ENCODE measurements at places on chromosomes 5 and 9.

- no peak for DNase-seq
Observed at GRCh38 chr5:132807163-132807838, 5.8 kb upstream of the SOWAHA start.

- DNase-seq = no peak
Observed at GRCh38 chr9:130236436-130236985, 29.0 kb upstream of the HMCN2 start.

DNA sequence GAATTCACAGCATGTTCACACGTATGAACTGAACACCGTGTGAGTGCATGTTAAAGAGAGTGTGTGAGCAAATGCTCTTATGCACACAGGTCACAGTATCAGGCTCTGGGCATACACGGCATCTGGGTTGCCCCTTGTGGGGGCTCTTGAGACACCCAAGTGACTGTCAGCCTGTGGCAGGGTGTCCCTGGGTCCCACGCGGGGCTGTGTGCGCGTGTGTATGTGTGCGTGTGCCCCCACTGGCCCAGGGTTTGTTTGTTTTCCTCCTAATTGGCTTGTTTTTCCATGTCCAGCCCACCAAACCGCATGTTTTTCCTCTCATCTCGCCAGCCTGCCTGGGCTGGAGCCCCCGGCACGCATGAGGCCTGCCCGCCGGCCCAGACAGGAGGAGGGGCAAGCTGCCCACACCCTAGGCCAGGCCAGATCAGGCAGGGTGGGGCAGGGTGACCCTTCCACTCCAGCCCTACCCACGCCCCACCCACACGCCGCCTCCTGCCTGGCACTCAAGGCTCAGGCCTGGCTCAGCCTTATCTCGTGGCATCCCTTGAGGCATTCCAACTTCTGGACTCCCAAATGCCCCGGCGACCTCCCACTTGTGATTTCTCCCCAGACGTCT is 28.8 kb downstream of the CNTFR start:
- DNase-seq = no peak

- DNase-seq = no peak
Observed at GRCh38 chr5:135557076-135557838, 21.5 kb upstream of the NEUROG1 start.

DNA sequence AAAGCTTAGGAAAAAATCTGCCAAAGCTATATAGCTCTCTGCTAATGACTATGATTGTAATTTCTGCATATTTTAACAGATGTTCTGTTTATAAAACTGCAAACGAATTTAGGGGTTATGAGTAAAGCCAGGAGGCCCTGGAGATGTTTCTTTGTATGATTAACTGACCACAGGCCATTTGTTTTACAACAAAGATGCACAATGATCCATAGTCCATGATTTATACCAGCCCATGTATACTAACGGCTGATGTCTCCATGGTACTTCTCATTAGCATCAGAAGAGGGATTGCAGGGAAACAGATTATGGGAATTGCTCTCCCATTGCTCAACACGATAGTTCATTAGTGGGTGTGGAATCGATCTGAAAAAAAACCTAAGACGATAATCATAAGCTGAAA is 78.9 kb downstream of the PPP2R2B start:
- no peak for DNase-seq

GRCh38 chr5:93151896-93152295 is 429.1 kb downstream of the NR2F1-AS1 start:
- no peak for DNase-seq

DNA sequence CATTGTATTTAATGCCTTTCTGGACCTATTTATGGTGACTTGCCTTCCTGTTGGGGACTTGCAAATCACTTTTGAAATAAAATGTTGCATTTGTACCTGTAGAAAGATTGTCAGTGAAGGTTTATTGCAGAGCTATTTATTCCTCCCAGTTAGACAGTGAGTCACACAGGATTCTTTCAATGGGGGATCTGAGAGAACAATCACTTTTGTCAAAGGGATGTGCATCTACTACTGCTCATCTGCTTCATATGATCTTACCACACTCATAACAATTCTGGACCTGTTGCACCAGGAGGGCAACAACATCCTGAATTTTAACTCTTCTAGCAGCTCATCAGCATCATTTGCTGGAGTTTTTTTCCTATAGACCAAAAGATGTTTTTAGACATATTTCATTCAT is 66.8 kb downstream of the FBXL7 start:
- no peak for DNase-seq

DNA sequence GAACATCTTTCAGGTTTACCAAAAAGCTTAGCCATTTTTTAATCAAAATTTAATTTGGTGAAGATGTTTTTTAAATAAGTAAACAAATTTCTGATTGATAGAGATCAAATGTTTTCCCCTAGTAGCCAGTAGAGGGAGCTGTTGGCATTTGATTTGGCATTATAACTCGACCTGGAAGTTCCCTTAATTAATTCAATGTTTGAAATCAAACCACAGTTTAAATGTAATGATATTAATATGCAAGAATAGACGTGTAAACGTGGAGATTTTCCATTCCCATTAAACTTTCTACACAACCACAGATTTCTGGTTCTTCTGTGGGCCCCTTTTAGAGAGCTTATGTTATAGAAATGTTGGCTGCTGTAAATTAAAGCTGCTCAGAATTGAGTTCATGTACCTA is 148.1 kb upstream of the MPDZ start:
- DNase-seq = peak; percentile 53

DNA sequence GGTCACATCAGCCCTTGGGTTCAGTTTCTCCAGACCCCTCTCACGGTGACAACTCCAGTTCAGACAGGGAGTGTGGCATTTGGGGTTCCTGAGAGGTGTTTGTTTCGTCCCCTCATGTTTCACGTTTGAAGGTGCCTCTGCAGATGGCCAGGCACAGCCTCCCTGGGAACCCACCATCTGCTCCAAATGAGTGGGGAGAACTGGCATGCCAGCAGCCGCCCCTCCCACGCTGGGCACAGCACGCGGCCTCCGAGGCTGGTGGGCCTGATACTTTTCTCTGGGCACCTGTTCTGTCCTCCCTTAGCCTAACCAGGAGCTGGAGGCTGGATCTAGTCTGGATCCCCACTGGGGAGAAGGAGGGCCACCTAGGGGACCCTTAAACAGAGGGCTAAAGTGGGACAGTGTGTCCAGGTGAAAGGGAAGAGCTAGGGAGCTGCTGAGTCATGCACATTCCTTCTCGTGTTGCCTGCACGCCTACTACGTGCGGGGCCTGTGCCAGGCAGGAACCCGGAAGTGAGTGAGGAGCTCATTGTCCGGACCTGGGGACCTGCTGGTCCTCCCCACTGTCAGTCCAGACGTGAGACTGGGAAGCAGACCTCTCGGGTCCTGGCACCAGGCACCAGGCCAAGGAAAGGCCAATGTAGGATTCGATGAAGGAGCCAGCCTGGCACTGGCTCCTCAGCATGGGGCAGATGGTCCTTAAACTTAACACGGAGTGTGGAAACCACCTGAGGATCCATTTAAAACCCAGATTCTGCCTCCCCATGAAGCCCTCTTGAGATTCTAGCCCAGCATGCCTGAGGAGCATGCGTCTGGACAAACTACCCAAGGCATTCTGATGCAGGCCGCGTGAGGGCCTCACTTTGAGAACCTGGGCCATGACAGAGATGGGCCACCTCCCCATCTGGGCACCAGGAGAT is 11.7 kb downstream of the DNM1 start:
- DNase-seq = no peak

GRCh38 chr9:100066539-100066938 is 32.3 kb downstream of the ERP44 start:
- no peak for DNase-seq

DNA sequence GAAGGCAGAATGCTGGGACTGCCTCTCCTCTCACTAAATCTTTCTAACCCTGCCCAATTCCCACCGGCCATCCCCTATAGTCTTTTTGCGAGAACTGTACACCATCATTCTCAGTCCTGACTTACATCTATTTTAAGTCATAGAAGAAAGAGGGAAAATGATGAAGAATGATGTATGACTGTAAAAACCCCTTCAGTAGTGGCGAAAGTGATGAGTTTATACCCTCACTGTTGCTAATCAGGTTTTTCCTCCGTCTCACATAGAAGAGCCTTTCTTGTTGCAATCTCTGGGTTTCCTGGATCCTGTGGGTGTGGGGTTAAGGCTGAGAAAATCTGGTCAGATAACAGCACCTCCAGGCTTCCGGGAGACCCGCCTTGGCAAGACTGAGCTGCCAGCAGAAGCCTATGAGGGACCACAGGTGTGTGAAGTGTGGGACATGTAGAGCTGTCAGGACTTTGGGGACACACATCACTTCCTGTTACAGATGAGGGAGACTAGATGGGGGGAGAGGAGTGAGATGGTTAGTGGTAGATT is 147.1 kb upstream of the SLC12A2 start:
- no peak for DNase-seq

DNA sequence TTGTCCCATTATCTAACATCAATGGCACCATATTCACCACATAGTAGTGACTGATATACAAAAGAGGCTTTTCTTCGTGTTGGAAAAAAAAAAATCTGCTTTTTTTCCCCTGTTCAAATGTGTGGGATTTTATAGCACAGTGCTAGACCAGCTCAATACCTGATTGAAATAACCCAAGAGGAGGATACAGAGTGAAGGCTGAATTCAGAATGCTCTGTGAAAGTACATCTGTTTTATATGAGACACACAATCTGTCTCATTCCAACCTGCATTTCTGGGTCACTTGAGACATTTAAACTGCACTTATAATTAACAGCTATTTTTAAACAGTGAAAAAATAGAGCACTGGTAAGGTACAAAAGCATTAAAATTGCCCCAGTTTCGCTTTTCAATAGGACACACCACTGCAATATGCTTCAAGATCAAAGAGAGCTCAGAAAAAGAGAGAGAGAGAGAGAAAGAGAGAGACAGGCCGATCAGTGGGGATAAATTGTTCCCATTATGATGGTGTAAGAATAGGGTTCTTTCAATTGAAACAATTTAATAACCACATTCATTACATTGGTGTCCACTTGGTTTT is 179.3 kb downstream of the NR2F1-AS1 start:
- DNase-seq = no peak

DNA sequence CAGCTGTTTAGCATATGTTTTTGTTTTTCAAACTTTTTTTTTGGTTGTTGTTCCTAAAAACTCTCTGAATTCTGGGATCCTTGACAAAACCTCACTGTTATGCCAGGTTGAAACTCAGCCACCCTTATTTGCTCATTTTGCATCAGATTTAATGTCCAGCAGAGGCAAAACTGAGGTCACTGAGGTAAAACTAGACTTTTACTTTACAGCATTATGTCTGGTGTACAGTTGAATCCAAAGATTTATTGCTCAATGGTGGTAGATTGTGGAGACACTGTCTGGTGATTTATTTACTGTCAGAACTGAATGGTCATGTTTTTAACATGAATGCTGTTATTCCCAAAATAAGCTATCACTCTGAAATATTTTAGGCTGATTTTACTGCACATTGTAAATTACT is 87.9 kb downstream of the FBXL7 start:
- DNase-seq = no peak

GRCh38 chr5:152501294-152501693 is 96.2 kb upstream of the NMUR2 start:
- no peak for DNase-seq

DNA sequence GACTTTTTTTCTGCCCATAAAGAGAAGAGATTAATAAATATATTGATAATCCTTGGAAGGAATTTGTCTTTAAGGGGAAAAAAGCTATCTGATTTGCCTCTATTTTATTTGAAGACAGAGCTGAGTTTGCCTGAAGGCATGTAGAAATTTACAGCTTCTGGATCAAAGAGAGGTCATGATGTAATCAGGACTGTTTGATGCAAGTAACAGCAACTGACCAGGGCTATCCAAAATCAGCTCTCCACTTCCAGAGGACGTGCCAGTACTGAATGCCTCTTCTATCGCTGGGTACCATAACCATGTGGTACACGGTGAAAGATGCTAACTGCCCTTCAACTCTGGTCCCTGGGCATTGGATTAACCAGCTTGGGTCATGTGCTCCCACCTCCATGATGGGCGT is 90.6 kb downstream of the ZFAND5 start:
- DNase-seq = no peak

GRCh38 chr9:113584428-113585084 is 121.0 kb downstream of the RGS3 start:
- no peak for DNase-seq

- no peak for DNase-seq
Observed at GRCh38 chr9:31166516-31166915, 1217.9 kb upstream of the ACO1 start.

GRCh38 chr5:65163698-65164097 is 318.0 kb downstream of the ADAMTS6 start:
- no peak for DNase-seq

GRCh38 chr9:35882996-35883395 is 12.8 kb upstream of the OR13J1 start:
- no peak for DNase-seq

DNA sequence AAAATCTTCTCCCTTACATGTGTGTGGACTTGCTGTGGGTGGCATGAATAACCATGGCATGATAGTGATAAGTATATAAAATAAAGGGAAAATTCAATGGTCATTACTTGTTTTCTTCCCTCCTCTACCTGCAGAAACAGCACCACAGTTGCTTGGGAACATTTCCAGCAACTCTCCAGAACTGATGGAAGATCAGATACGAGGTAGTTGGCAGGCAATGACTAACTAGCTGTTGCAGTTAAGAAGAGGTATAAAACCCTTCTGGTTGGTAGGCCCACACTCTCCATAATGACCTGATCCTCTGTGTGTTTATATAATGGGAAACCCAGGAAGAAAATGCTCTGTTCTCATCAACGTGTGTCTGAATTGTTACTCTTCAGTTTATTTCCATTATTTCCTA is 185.9 kb downstream of the SYK start:
- DNase-seq = no peak

- DNase-seq = peak; percentile 67
Observed at GRCh38 chr5:23389291-23390101, 117.9 kb upstream of the PRDM9 start.

- no peak for DNase-seq
Observed at GRCh38 chr5:74945561-74946165, 79.5 kb upstream of the FAM169A start.

GRCh38 chr9:110872920-110873319 is 165.3 kb downstream of the LPAR1 start:
- DNase-seq = no peak

Measured in neuronal stem cell (in vitro differentiated cells).